Ascending aorta (tissue), 2 donors: ENCODE measurements at places on chromosomes 12 and 14.

DNA sequence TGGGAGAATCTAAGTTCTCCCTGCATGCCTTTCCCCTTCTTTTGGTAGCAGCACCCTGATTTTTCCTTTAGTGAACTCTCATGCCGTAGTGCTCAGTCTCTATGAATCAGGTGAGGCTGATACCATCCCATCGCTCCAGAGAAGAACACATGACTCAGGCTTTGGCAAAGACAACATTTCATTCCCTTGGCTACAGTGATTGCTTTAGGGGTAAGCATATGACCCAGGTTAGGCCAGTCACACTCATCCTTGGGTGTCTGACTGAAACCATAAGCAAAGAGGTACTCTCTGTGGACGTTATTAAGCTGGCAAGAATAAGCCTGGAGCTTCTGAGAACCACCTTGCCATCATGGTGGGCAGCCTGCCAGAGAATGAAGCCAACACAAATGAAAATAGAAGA, 141.8 kb downstream of the MYRFL start:
- no peak for DNase-seq

DNA sequence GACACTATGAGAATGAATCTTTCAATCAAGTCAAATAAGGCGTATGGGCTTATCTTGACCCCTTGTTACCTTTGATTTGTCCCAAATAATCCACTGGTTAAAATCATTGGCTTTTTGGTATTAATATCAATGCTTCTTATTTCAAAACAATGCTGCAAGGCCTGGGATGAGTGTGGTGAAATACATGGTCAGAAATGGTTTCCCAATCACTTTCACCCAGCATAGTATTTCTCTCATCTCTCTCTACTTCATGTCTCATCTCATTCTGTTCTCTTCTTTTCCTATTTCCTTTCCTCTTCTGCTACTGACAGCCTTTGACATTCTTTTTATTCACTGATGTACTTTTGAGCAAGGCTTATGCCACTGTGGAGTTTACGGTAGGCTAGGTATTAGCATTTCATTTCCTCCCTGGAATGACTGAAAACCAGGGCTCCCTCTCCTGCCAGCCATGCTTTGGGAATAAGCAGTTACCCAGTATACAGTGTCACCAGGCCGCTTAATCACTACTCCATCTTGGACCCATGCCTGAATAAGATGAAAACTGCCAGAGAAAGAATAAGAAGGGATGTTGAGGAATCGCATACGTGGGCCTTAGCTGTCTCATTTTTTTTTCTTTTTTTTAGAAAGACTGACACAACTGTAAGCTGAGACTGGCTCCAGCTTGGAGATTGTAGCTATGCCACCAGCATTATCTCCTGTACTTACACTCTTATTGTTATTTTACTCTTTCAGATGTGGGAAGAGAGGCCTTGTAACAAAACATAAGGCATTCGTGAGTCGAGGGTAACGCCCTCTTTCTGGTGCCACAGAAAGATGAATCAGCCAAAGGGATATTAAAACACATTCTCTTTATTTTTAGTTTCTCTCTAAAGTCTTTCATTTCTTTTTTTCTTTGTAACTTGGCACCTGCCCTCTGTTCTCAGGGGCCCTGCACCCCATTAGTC, 53.5 kb downstream of the IGF1 start:
- no peak for DNase-seq

DNA sequence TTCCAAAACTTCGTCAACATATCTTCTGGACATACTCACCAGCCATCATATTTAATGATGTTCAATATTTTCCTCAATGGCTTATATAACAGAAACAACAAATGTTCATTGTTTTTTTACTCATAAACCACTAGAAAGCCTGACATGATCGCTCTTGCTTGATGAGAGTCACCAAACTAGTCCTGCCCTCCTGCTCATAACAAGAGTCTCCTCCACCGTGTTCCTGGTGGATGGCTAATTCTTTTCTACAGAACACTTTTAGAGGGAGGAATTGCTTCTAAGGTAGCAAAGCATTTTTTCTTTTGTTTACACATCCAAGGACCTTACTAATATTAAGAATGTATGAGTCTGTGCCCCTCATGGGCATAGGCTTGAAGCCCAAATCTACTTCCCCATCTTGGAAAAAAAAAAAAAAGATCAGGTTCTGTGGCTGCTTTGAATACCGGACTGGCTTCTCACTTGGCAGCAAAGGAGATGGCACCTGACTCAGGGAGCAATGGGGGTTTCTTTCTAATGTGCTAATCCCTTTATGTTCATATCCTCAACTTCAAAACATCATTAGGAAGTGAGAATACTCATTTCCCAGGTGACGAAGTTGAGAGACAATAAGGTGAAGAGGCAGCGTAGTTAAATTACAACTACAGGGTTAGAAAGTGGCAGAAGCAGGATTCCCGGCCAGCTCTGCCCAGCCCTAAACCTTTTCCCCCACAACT, 188.8 kb downstream of the EPS8 start:
- DNase-seq: no peak

GRCh38 chr12:119082496-119082895, 96.2 kb upstream of the HSPB8 start:
- no peak for DNase-seq

DNA sequence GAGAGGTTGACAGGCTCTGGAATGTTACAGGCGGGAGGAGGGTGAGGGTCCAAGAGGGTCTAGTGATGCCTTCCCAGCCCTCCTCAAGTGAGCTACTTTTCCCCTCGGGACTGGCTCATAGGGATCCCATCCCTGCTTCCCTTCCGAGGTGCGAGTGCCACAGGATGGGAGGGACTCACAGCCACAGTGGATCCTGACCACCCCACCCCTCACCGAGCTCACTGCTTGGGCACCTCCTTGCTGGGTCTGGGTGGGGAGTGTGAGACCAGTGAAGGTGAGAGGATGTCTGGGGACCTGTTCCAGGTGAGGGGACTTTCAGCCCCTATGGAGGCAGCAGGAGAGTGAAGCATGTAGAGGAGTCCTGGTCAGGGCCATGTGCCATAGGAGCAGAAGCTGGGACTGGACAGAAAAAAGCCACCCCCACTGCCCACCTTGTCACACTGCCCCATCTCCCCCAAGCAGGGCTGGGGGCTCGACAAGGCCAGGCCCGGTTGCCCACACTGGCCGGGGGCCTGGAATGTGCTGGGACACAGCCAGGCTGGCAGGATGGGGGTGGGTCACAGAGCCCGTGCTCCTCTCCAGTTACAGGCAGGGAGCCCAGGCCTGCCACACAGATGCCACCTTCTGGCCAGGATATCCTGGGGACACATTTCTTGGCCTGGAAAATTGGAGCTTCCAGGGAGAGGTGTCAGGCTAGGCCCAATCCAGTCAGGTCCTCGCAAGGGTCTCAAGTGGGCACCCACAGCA, 1.7 kb upstream of the TNS2 start:
- no peak for DNase-seq

DNA sequence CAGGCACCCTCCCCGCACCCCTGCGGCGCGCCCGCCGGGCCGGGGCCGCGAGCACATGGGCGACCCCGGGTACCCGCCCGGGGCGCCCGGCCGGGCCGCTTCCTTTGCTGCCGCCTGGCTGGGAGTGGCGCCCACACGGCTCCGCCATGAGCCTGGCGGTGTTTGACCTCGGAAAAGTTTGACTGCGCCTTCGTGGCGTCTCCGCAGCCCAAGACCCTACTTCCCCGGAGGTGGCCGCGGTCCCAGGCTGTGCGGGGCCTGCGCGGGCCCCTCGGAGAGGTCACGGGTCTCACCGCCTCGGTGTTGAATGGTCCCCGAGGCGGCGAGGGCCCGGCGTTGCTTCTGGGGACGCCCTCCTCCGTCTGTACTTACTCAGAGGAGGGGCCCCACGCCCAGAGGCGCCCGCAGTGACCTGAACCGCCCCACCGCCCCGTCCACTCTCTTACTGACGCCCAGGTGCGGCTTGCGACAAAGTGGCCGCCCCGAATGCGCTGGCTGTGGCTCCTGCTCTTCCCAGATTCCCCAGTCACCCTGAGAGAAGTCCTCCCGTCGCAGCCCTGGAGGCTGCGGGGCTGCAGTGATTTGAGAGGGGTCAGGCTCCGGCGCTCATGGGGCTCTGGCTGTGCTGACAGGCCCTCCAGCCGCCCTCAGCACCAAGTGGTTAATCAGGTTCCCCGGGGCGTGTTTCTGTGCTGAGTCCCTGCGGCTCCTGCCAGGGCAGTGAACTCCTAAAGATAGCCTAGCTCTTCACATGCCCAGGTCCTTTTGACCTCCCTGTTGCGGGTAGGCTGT, 5.8 kb downstream of the KMT5A start:
- DNase-seq: no peak

- DNase-seq: no peak
Measured at GRCh38 chr12:114656906-114657596, 26.9 kb downstream of the TBX3 start.

GRCh38 chr12:67843257-67843656, 146.0 kb upstream of the IFNG-AS1 start:
- DNase-seq: no peak

- no peak for DNase-seq
Measured at GRCh38 chr12:127896661-127897060, 370.3 kb upstream of the TMEM132C start.

DNA sequence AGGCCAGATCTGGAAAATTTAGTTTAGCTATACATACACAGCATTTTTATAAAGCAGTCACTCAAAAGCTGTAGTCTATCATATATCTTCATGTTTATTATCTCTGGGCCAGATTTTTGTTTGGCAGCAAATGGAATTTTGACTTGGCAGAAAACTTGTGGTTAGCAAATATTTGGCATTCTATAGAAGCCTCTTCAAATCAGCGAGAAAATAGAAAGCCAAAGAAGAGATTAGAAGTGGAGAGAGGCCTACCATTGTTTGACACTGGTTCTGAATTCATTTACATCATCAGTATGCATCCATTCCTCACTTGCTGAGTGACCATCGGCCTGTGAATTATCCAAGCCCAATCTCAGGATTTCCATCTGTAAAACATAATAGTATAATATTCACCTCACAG, 1077.6 kb downstream of the GALC start:
- DNase-seq: no peak

- DNase-seq: no peak
Measured at GRCh38 chr12:118237052-118237665, 101.2 kb downstream of the PEBP1 start.

- DNase-seq: no peak
Measured at GRCh38 chr14:22561661-22562579, 27.1 kb downstream of the DAD1 start.

GRCh38 chr12:104423809-104424208, 32.9 kb upstream of the CHST11 start:
- DNase-seq: no peak

- DNase-seq: no peak
Measured at GRCh38 chr12:82650627-82651337, 35.9 kb upstream of the TMTC2 start.

- DNase-seq: no peak
Measured at GRCh38 chr12:53564941-53565340, 57.7 kb upstream of the NPFF start.

DNA sequence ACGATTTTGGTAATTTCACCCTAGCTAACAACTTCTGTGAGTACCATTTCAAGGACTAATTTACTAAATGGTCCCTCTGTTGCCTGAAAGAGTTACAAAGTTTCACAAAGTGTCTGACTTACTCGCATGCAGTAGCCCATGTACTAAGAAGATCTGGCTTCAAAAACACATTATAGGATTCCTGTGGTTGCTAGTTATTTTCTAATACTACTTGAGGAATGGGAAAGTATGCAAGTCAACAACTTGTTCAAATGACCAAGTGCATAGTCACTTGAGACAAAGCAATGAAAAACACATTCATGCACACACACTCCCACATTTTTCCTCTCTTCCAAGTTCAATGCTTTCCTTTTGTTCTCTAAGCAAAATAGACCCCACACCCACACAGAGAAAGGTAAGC, 219.7 kb upstream of the TMPO start:
- DNase-seq: no peak

DNA sequence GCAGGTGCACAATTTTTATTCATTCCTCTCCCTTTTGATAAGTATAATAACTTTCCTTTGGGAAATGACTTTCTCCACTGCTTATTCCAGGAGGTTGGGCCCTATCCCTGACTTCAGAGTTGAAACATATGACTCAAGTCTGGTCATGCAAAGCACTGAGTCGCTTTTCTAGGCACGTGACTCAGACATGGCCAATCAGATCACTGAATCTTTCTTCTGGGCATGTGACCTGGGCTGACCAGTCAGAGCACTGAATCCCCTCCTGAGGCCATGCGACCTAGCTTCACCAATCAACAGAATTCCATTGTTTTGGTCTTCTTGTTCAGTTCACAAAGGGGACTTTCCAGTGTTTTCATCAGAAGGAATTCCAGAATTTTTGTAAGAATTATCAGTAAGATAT, 377.1 kb upstream of the KITLG start:
- DNase-seq: no peak

GRCh38 chr12:94832780-94833681, 170.5 kb downstream of the NDUFA12 start:
- DNase-seq: no peak

- no peak for DNase-seq
Measured at GRCh38 chr12:15123401-15123800, 97.8 kb downstream of the RERG start.

DNA sequence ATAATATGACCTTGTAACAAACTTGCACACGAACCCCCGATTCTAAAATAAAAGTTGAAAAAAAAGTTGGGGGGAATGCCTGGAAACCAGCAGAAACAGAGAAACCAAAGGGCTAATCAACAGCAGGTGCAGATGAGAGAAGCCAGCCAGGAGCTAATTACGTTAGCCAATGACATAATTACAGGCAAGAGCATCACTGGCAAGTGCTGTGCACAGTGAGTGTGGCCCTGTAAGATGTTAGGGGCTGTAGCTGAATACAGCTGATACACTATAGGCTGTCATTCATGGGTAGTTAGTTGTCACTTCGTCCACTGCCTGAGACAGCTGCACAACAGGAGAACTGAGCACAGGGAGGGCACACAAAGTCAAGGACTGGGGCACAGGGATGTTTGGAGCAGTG, 7.3 kb upstream of the FGF23 start:
- DNase-seq: no peak

- DNase-seq: no peak
Measured at GRCh38 chr14:105889666-105890473, 363.5 kb downstream of the TMEM121 start.

- no peak for DNase-seq
Measured at GRCh38 chr12:119565404-119565803, 28.2 kb upstream of the TMEM233 start.

- DNase-seq: no peak
Measured at GRCh38 chr14:50998612-50999011, 54.3 kb upstream of the PYGL start.

DNA sequence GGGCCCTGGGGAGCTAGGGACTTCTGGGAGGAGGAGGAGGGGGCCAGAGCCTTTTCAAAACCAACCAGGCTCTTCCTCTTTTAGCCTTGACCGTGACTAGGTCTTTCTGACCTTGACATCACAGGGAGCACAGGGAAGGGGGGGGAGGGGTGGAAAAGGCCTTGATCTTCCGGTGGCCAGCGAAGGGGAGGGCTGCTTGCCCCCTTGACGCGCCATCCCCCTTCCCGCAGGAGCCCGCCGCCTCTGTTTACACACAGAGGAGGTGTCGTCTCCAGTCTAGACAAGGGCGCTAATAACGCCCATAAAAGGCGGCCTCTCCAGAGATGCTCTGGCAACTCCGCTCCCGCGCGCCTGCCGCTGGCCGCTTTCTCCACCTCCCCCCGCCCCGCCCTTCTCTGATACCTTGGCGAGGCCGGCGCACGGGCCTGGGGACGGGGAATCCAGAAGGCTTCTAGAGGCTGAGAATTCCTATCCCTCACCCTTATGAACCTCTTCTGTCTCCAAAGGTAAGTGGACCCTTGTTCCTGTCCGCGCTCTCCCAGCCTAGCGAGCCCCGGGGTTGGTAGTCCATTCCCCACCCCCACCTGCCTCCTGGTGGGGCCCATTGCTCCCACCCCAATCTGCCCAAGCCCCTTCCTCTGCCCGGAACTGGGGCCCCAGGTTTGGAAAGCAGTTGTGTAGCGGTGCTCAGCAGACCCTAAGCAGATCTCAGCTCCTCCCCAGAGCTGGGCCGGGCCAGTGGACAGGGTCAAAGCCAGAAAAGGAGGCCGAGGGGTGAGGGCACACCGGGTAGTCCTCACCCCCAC, 4.9 kb upstream of the HOXC12 start:
- DNase-seq: no peak
